ENCODE measurements at places on chromosomes 4 and X.

DNA sequence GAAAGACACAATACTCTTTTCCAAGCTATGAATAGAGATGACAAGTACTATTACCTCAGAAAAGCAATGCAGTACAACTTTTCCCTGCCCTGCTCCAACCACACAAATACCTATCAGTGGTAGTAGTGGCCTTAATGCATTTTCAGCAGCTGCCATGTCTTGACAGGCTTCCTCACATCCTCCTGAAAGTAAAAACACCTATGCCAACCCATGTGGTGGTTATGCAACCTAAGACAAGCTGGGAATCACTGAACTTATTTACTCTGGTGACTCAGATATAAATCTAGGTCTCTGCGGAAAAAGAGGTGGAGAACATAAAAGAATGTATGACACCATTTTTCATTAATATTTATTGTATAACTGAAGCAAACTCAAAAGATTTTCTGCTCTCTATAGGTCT lies 14.5 kb downstream of the WDFY3 start:
- DNase-seq = peak; percentile 59

DNA sequence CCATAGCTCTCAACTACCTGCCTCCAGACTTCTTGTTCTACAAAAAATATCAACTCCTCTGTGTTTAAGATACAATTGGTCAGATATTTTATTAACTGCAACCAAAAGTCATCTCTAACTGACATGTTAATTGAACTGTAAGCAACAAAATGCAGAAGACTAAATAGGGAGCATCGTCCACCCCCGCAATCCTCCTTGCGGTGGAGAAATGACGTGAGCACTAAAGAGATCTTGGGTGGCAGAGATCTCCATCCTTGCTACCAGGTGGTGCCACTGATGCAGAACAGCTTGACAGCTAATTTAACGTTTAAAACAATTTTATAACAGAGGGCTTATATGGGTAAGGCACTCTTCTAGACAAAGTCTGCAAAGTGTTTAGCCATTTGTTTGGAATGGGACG lies 164.4 kb upstream of the FTHL17 start:
- DNase-seq = no peak

DNA sequence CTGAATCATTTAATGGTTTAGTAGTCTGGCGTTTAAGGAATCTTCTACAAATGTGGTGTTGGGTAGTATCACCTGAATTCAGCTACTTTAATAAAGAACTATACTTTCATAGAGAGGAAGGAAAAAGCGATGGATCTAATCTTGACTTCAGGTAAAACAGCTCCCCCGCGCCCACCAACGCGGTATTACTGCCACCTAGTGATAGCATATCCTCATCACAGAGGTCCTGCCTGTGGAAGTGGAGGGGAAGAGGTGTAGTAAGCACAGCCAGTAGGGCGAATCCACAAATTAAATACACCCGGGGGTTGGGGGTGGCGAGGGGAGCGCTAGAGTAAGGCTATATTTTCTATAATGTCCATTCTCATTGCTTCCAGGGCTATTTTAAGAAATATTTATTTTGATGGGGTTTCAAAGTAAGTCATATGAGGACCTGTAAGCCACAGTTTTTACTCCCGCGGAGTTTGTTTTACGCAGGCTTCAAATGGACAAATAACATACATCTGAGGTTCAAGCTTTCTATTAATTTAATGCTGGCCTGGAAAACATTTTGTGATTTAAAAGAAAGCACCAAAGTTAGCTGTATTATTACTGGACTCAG lies 8.3 kb upstream of the DAPP1 start:
- DNase-seq = peak; percentile 4

DNA sequence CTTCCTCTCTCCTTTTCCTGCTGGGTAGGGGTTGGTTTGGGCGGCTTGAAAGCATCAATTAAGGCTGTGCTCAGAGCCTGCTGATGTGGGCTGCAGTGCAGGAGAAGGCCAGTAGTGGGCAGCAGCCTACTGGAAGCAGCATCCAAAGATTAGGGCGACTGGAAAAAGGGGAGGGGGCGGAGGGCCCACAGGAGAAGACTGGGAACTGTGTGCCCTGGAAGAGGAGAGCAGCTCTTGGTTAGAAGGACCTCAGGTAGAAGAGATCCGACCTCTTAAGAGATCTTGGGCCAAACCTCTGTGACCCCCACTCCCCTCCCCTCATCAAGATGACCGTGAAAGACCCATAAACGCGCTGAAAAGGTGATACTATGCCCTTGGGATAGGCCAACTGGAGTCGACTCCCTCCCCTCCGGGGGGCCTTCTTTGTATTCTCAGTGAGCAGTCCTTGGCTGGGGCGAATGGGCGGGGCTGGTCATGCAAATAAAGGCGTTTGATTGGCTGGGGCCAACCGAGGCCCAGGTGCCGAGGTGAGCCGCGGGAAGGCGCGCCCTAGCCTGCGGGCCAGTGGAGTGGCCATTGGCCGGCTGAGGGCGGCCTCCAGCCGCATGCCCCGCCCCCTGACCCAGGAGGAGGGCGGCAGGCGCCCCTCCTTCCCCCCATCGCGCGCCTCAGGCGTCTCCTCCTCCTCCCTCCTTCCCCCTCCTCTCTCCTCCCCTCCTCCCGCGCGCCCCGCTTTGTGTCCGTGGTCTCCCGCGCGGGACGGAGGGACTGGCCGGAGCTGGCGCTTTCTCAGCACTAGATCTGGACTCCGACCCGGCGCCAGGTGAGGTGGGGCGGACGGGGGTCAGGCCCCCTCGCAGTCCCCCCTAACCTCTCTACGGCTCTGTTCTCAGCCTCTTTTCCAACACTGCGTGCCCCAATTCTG lies 10.1 kb downstream of the DLG3 start:
- DNase-seq = peak; percentile 60

GRCh38 chr4:76187152-76187551 lies 26.5 kb downstream of the SCARB2 start:
- DNase-seq = no peak

GRCh38 chrX:155891446-155892210 lies 10.5 kb downstream of the VAMP7 start:
- no peak for DNase-seq

DNA sequence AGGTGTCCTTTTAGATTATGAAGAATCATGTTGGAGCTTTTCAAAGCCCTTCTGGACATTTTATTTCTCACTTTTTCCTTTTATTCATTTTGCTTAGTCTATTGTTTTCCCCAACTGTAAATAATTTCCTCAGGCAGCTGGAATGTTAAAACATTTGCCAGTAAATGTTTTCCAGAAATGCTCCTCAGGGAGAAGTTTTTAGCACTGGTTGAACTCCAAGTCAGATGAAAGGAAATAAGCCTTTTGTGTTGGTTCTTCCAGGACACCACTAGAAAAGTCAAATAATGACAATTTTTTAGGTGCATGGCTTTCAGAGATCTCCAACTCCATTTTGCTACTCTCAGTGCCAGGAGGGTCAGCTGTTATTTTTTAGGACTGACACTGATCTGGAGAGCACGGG lies 127.9 kb downstream of the IL13RA2 start:
- DNase-seq = no peak

- DNase-seq = no peak
Measured at GRCh38 chr4:173379929-173380328, 9.2 kb downstream of the SAP30 start.

DNA sequence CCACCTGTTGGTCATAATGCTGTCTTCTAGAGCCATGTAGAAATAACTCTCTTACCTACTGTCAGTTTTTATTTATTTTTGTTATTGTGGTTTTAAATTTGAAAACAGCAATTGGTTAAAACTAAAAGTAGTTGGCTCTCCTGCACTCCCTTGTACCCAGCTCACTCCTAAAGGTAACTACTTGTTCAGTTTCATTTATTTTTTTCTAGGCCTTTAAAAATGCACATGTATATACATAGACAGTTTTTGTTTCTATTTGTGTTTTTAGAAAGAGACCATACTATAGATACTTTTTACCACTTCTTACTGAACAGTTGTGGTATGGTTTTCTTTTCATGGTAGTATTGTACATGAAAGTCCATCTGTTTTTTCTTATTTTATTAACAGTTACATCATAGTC lies 16.8 kb downstream of the SMAD1 start:
- DNase-seq = no peak

DNA sequence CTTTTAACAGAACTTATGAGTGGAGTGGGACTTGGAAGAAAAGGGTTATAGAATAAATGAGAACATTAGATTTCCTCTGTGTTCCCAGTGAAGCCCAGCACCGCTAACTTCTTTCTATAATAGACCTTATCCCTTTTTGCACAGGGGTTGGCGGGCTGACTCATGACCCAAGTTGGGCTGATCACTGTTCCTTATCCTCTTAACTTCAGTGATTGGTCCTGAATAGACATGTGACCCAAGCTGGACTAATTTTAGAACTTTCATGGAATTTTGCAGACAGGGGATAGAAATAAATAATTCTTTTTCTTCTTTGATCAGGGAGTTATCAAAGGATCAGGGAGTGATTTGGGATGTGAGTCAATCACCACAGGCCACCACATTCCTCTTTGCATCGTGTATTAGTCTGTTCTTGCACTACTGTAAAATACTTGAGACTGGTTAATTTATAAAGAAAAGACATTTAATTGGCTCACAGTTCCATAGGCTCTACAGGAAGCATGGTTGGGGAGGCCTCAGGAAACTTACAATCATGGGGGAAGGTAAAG lies 75.9 kb downstream of the UCHL1 start:
- DNase-seq = peak; percentile 50

GRCh38 chr4:38664706-38665401 lies 855 bp downstream of the KLF3 start:
- DNase-seq = peak; percentile 57

DNA sequence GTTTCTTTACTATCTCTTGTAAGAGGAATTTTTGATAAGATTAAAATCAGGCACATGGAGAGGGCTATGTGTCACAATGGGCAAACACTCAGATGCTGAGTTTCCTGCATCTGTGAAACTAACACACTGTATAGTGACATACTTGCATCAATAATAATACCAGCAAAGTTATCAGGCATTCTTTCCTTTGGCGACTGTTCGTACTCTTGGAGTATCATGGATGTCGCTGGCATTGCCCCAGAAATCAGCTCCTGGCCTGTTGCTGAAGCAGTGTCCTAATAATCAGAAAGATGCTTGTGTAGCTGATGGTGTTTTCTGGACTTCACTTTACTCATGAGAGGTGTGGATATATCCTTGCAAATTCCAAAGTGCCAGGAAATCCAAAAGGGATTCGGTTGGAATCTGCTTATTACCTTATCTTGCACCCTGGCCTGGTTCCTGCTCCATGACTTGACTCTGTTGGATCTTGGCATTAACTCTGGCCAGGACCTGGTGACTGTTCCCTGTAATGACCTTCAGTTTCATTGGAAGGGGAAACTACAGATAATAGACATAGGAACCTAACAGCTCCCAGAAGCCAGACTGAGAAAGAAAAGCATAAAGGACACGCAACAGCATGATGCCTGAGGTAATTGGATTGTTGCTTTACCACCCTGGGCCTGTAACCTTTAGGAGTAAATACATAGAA lies 762.5 kb upstream of the GRIA3 start:
- no peak for DNase-seq

GRCh38 chr4:84939113-84939512 lies 27.4 kb downstream of the WDFY3 start:
- no peak for DNase-seq

DNA sequence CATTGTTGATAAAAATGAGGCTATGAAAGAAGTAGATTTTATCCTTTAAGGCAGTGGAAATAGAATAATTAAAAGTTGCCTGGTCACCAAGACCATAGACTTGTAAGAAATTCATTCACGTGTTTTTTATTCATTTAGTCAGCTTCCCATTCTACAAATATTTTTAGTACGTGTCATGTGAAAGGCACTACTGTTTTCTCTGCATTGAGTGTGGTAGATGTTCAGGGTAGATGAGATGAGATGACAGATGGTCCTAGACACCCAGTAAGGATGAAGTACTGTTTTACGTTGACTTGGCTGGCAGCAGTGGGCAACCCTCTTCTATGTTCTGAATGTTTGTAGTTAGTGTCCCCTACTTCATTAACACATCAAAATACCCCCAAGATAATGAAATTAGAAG lies 228.1 kb downstream of the ARHGAP24 start:
- peak; percentile 66 for DNase-seq

DNA sequence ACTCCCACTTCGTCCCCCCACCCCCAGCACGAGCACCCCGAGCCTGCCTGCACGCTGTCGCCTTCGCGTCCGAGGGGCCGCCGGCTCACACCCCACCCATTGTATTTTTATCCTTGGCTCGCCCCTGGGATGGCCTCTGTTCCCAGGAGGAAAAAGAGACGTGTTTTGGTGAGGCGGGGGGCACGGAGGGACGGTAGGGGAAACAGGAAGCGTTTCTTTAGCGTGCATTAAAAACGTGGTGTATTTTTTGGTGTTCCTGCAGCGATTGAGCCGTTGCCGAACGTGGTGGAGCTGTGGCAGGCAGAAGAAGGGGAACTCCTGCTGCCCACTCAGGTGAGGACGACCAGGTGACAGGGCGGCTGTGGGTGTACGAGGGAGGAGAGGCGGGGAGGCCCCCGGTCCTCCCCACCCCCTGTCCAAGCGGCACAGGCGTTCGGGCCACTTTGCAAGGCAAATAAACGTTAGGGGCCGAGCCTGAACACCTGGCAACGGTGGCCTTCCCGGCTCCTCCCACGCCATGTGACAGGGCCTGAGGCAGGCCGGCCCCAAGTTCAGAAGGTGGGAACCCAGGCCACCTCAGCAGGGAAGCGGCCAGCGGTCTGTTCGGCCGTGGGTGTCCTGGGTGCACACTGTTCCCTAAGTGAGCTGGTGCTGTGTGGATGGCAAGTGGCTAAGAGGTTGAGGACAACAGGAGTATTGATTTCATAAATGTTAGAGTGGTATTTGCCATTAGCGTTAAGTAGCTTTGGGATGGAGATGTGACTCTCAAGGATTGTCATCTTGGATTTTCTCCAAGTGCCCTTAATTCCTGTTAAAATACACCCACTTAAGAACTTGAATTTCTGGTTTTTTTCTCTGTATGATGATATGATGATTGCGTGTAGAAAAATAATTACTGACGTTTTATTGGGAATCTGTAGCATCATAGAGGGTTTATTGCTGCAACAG lies 1.1 kb downstream of the TMEM131L start:
- no peak for DNase-seq

DNA sequence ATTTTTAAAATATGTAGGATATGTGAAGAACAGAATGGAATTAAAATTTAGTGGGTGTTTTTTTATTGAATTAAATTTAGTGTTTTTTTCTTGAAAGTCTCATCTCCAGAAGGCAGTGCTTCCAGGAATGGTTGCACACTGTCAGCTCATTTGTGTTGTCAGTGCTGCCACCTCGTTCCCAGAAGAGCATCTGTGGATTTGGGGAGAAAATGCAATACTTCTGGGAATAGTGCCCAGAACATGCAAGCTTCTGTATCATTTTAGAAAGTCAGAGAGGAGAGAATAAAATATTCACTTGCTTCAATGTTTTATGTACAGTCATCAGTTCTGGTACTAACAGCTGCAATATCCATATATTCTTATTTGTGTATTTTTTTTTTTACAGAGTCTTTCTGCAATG lies 608.8 kb downstream of the PCDH7 start:
- peak; percentile 3 for DNase-seq

- DNase-seq = no peak
Measured at GRCh38 chr4:1571165-1572009, 112.7 kb downstream of the FAM53A start.
